T-helper 17 cell (primary cell): ENCODE measurements at places on chromosomes 1 and 21.
A peak's percentile ranks its signal among the peaks of the same experiment; 100 is the strongest.

DNA sequence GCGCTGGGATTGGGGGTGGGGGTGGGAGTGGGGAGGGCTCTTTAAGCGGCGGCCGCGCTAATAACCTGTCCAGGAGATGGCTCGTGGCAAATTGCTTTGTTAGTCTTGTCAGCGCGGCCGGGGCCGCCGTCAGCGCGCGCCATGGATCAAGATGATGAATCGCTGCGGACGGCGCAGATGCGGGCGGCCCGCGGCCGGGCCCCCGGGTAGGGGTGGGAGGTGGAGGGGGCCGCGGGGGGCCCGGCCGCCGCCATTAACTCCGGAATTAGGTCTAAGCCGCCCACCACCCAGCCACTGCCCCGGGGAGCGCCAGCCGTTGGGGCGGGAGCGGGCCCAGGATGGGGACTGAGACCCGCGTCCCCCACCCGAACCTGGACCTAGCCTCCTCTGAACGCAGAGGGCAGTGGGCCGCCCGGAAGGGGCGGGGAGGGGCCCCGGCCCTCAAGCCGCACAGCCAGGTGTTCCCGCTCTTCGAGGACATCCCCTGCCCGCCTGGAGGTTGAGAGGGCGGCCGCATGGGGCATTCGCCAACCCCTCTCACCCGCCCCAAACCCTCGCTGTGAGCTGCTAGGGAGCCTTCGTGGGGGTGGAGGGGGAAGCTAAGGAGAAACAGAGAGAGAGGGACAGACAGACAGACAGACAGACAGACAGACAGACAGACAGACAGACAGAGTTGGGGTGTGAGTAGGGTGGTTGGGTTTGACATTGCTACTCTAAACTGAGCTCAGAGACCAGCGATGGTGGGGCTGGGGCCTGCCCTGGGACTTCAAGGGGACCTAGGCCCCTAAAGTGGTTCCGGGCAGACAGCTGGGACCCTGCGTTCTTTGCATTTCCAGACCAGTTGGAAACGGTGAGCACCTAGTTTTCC lies 3.8 kb upstream of the DMBX1 start:
- DNase-seq = no peak

GRCh38 chr21:38527737-38528136 lies 29.5 kb upstream of the ERG start:
- DNase-seq = no peak

- DNase-seq = no peak
Measured at GRCh38 chr1:244451539-244451950, at the start of gene ADSS2. Gene ADSS2 (minus strand): TSS chr1:244451909. CDS start chr1:244451817, 92 bp downstream.

- no peak for DNase-seq
Measured at GRCh38 chr1:15141935-15142539, 11.5 kb upstream of the TMEM51 start.

DNA sequence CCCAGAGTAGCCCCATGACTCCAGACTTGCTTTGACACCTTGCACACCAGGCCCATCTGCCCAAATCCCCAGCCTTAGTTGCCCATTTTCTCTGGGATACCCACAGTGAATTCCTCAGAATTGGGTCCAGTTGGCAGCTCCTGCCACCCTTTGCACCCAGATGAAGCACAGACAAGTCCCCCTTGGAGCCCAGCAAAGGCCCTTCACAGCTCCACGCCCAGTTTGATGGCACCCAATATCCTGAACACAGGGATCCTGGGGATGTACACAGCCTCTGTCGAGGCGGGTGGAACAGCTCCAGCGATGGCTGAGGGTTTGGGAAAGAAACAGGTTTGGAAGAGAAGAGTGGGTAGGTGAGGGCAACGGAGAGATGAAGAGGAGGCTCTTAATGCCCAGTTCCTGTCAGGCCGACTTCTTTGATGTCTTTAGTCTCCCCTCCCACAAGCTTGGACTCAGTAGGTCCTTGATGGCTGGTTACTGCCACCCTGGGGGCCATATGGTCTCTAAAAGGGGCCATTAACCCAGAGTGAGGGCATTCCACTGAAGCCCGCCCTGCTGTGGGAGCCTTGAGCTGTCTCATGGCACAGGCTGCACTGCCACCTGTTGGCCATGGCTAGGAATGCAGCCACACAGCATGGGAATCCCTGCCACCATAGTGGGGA lies 21.7 kb downstream of the TMEM53 start:
- DNase-seq = peak; percentile 70

DNA sequence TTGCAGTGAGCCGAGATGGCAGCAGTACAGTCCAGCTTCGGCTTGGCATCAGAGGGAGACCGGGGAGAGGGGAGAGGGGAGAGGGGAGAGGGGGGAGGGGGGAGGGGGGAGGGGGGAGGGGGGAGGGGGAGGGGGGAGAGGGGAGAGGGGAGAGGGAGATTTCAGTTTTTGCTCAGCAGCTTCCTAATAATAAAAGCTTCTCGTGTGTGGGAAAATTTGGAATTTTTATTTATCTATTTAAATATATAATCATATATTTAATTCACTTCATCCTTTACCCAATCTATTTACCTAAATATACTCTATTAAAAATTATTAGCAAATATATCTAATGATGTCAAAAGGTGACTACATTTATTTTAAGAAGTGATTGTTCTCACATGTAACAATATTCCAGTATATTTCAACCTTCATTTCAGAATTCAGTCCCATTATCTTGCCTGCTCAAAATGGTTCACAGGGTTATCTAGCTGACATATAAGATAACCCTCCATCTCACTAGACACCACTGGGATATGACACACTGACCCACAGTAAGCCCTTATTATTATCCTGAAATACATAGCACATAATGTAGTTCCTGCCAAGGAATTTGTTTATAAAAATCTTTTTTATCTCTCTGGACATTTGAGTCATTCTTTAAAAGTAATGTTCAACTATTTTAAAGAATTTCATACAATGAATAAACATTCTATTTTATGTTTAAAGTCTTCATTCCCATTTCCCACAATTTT lies 105.9 kb downstream of the GPATCH2 start:
- DNase-seq = no peak

GRCh38 chr1:21865943-21866706 lies 54.1 kb downstream of the LDLRAD2 start:
- no peak for DNase-seq

DNA sequence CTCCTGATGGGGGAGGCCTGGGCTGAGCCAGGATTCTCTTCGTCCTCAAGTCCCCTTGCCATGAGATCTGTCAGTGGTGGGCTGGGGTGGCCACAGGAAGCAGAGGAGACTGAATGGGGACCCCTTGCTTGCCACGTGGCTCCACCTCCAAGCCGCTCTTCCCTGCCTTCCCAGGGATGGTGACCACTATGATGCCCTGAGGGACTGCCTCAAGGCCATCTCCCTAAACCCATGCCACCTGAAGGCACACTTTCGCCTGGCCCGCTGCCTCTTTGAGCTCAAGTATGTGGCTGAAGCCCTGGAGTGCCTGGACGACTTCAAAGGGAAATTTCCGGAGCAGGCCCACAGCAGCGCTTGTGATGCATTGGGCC lies 20.9 kb upstream of the TMEM222 start:
- DNase-seq = no peak

DNA sequence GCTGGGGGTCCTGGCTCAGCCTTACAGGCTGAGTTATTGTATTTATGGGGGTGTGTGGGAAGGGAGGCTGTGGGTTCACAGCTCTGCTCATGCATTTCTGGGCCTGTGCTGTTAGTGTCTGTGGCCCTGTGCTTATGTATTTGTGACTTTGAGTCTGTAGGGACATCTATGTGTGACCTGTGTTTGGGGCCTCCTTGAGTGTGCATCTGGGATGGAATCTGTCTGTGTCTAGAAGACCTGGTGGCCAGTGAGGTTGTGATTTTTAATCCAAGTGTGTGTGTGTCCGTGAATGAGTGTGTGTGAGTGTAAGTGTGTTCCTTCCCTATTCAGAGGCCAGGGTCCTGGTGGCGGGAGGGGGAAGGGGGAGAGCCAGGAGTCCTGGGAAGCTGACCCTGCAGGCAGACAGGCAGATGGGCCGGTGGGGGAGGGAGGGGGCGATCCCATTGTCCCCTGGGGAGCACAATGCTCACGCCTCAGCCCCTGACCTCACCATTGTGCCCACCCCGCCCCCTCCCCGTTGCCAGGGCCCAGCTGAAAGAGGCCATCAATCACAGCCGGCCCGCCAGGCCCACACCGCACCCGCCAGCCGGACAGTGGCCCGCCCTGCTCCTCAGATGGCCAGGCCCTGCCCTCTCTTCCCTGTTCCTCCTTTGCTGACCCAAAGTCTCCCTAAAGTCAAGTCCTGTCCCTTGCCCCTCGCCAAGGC lies 19.6 kb downstream of the SLC27A3 start:
- no peak for DNase-seq

DNA sequence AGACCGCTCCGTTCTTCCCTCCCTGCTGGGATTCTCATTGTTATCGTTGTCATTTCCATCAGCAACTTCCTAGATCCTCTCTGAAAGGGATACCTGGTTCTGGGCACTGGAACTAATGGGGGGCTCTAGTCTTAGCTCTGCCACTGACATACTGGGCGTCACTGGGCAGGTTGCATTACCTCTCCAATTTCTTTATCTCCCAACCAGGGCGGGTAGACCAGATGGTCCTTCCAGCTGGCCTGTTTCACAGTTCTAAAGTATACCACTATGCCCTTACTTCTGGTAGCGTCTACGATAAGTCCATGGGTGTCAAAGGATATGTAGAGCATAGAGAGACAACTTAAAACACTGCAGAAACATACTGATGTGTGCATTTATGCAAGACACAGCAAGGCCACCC lies 1.4 kb downstream of the GPR37L1 start:
- no peak for DNase-seq

DNA sequence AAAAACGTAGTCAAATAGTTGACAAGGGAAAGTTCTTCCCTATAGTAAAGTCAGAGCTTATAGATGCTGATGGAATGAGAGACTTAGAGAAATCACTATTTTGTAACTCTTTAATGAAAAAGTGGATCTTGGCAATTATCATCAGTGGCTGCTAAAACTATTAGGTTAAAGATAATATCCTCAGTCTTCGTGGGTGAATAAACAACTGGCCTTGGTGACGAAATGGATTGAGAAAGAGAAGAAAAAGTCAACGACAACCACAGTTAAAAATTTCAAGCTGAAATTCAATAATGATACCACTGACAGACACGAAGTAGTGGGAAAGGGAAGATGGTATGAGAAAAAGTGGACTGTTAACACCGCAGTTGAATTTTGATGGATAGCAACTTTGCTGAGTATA lies 90.0 kb upstream of the GNG4 start:
- DNase-seq = no peak

DNA sequence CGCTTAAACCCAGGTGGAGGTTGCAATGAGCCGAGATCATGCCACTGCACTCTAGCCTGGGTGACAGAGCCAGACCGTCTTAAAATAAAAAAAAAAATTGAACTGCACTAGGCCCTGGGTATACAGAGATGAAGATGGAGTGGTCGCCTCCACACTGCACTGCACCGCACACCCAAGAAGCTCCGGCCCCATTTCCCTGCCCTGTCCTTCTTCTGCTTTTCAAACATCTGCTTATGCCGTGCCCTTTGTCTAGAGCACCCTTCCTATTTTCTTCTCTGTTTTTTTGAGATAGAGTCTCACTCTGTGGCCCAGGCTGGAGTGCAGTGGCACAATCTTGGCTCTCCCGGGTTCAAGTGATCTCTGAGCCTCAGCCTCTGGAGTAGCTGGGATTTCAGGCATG lies 17.4 kb downstream of the IQGAP3 start:
- no peak for DNase-seq
